ENCODE measurements at places on chromosomes 6 and 20.

GRCh38 chr6:9564021-9564420 is 850.9 kb downstream of the TFAP2A start:
- no peak for DNase-seq

DNA sequence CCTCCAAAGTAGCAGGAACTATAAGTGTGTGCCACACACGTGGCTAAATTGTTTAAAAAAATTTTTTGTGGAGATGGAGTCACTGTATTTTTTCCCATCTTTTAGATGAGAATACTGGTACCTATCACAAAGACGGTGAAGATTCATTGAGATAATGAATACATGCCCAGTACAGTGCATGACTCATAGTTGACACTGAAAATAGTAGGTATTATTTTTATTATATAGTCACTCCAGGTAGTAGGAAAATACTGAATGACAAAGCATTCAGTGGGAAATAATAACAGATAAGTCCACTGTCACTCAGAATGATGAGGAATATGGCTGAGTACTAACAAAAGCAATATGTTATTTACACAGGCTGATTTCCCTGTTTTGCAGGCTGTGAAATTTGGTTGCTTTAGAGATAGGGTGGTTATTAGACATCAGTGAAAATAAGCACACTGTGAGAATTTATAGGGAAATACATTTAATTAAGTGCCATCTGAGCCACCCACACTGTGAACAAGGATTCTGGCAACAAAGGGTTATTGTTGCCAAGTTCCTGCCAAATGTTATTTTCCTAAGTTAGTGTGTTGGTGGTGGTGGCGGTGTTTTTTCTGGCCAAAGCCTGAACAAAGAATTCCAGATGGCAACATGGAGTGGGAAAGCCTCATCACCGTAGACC is 129.8 kb upstream of the FOXQ1 start:
- DNase-seq = no peak

DNA sequence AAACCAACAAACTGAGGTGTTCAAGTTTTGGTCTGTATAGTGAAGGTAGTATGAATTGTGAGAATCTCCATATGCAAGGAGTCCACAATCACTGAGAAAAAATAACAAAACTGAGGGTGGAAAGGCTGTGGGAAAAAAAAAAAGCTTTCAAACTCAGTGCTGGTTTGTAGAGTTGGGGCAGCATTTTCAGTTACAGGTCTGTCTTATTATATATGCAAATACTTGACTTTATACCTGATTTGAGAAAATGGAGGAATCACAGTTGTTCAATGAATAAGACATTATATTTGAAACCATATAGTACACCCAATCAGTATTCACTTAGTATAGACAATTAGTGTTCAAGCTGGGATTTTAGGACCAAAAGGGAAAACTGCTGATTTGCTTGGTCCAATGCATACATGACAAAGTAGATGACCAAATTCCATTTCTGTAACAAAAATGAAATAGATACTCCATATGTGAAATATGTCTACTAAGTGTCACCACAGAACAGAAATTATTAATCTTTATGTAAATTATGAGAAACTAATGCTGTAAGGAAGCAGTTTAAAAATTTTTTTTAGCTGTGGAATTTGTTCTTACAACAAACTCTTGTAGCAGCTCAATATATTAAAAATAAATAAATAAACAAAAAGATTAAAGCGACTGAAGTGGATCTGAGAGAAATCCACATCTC is 187.7 kb downstream of the ASCC3 start:
- no peak for DNase-seq

DNA sequence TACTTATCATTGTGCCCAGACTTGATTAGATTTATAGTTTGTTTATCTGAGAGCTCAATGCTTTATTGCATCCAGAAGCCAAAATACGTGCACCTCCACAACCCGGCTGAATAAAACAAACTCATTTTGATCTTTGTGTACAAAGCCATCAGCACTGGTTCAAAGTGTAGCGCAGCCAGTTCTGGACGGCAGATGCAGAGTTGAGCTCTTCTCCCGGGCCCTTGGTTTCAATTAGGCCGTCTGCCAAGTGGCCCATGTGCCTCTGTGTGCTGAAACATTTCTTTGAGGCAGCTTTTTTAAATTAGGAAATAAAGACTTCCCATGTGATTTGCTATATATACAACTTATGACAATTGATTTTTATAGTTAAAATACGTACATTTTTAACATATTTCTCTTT is 96.2 kb upstream of the RSPO3 start:
- DNase-seq = no peak

GRCh38 chr6:53432318-53433161 is 83.8 kb upstream of the ELOVL5 start:
- DNase-seq = no peak

DNA sequence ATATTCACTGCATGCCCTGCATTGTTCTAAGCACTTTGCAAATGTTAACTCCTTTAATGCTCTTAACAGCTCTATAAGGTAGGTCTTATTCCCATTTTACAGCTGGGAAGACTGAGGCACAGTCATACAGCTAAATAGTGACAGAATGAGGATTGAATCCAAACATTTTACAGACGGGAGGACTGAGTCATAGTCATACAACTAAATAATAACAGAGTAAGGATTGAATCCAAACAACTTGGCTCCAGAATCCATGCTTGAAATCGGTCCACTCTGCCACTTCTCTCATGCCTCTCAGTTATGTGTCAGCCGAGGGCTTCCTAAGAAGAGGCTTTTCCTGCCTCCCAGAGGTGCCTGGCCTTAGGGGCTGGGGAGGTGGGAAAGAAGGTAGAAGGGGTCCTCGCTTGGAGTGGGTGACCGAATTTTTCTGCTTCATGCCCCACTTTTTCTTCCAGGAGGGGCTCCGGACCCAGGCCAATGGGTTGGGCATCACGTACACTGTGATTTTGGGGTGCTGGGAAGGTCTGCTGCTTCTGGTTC is 137.4 kb upstream of the RNF24 start:
- no peak for DNase-seq

DNA sequence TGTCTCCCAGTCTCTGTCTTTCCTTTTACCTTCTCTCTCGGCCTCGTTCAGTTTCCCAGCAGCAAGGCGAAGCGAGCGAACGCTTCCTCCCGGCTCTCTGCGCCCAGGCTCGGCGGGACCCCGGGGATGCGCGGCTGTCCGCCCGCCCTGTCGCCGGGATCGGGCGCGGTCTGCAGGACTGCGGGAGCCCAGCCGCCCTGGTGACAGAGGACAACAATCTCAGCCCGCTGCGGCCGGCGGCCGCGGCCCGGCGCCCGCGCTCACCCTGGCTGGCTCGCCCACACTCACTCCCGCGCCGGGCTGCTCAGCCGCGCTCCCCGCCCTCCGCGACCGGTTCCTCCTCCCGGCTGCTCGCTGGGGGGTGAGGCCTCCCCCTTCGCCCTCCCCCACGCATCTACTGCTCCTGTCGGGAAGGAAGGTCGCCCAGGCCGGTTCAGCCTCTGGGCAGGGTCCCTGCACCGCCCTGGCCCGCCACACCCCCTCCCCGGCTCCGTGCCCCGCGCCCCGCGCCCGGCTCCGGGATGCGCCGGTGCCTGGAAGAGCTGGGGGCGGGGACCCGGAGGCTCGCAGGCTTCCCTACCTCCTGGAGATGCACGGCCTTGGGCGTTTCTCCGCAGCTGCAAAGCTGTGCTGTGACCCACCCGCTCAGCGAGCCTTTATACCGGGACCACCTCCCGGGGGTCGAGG is 410 bp downstream of the SYNE1 start:
- no peak for DNase-seq

GRCh38 chr6:39073471-39074355 is 25.1 kb downstream of the GLP1R start:
- DNase-seq = no peak

GRCh38 chr6:3719462-3720308 is 31.8 kb downstream of the PXDC1 start:
- no peak for DNase-seq

DNA sequence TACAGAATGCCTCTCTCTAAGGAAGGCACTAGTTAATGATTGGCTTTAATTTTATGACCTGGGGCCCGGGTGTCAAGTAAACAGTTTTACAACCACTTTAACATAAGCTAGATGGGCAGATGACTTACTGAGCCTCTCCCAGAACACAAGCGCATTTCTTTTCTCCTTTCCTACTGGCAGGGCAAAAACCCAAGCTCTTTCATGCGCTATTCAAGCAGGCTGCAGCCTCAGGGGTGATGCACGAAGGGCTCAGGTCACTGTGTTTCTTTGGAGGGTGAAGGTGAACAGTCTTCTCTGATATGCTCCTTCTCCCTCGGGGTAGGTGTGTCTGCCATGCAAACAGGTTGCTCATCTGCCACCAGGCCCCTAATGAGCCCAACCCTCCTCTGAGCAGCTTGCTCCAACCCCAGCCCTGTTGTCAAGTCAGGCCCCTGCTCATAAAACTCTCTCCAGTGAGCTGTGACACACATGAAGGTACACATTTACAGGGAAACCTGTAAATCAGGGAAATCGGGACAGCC is 73.5 kb upstream of the CDH4 start:
- no peak for DNase-seq

DNA sequence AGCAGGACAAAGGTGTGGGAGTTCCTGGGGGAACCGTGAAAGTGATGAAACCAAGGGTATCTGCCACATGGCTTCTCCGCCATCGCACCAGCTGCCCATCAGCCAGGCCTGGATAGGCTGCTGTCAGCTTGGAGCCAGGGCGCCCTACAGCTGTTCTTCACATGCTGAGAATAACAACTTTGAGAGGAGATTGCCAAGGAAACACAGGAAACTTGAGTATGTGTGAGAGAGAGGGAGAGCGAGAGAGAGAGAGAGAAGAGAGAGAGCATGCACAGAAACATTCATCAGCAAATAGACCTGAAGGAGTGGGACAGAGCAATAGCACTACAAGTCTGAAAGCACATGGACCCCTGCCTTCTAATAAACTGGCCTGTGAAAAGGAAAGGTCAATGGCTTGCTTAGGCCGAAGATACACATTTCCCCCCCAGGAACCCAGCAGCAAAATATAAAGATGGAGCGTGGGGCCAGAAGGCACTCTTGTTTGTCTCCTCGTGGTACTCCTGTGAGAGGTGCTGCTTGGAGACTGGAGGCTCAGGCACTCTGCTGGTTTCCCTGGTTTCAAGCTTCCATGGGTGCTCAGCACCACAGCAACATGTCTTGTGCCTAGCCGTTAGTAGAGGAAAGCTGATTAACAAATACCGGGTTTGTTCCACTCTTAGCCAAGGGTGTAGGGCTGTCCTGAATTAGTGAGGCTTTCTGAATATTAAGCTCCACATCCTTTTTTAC is 53.0 kb downstream of the SNAP25 start:
- DNase-seq = no peak

GRCh38 chr20:64188682-64189529 is 24.7 kb downstream of the MYT1 start:
- DNase-seq = no peak

GRCh38 chr6:112218563-112218962 is 35.8 kb downstream of the LAMA4 start:
- DNase-seq = no peak

DNA sequence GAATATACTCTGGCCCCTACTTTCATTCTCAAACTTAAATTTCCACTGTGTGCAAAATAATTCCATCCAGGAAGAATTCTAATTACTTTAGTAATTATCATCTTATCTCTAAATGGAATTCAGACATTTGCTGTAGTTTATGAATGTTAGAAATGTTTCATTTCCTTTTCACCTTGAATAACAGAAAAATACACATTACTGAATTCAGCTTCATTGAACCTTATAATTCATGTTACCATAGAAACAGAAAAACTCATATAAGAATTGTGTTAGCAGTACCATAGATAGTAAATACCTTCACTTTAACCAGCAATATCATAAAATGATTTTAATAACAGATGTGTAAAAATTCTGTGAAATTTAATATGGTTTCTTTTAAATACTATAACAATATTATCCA is 514.9 kb downstream of the CDKAL1 start:
- no peak for DNase-seq

- no peak for DNase-seq
Observed at GRCh38 chr20:40691566-40692239, 2.7 kb upstream of the MAFB start.

GRCh38 chr20:17625246-17626051 is 55.6 kb downstream of the DSTN start:
- DNase-seq = no peak

DNA sequence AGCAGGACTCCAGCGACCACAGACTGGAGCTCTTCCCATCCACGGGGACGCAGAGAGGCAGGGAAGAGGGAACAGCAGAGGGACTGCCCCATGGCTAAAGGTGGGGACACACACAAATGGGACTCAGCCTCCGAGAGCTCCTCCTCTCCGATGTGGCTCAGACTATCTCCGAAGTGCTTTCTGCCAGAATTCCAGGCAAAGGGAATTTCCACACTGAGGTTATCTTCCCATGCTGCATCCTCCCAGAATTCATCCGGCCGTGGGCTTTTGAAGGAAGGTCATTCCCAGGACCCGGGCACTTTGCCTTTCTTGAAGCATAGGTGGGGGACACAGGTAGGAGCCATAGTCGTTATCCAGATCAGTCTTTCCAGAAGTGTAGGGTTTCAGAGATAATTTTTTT is 67.9 kb downstream of the SULF2 start:
- no peak for DNase-seq

DNA sequence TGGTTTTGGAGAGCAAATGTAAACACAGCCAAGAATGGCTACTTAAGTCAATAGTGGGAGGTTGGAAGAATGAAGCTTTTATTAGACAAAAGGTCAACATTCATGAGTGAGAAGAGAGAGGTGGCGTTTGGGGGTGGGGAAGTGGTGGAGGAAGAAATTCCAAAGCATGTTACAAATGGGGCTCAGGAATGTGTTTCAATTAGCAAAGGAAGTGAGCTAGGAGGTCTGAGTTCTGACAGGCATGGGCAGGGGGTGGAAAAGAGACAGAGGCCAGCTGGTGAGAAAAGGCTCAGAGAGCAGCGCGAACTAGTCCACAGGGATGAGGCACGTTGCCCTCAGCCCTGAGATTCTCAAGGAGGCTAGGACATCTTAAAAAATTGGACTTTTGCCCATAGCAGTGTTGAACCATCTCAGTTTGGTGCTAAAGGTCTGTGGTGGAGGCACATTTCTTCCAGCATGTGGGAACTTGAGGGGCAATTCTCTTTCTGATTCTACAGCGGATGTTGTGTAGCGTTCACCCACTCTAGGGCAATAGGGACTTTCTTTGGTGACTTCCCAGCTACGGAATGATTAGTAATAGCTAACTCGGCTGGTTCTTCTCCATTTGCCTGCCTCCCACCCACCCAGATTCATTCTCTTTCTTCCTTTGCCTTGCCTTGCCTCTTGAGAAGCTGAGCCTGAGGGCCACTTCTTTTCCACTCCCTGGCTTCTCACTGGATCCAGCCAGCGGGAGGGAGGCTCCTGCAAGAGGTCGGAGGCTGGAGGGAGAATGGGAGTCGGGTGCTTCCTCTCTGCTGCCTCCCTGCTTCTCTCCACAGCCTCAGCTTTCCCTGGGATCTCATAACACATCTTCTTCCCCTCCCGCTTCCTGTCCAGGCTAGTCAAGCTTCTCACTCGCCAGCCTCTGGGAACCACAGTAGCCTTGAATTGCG is 45.1 kb upstream of the NEDD9 start:
- no peak for DNase-seq

- no peak for DNase-seq
Observed at GRCh38 chr6:134754013-134754690, 195.7 kb downstream of the ALDH8A1 start.

- DNase-seq = no peak
Observed at GRCh38 chr6:33604941-33605854, 15.9 kb upstream of the ITPR3 start.
